Glutamatergic neuron (in vitro differentiated cells): ENCODE measurements at places on chromosomes 12 and 14. TPM values are rescaled to one million over a fixed set of nuclear protein-coding genes. Genes with fewer than 3 reads are reported as not detected.
A peak's percentile ranks its signal among the peaks of the same experiment; 100 is the strongest.

DNA sequence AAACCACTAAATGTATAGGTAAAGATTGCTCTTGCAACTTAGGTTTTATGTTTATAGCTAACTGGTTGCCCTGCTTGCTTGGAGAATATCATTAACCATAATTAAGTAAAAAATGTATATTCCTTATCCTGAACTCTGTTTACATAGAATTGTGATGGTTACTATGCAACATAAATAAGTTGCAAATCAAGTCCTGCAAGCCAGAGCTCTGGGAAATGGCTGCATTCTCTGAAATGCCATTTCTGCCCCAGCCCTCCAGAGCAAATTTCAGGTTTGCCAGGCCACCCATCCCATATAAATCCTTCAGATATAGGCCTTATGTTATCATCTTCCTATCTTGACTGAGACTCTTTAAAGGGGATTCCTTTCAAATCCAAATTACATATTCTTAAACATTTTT is 118.4 kb upstream of the MYF6 start:
- no peaks in the 10 kb centered on the region for H3K4me1 ChIP-seq
- H3K27me3 ChIP-seq = no peaks in the 10 kb centered on the region
- no peak for DNase-seq
- H3K36me3 ChIP-seq = no peaks in the 10 kb centered on the region

COPZ1 gene
- 88.6 TPM for total RNA-seq

DNA sequence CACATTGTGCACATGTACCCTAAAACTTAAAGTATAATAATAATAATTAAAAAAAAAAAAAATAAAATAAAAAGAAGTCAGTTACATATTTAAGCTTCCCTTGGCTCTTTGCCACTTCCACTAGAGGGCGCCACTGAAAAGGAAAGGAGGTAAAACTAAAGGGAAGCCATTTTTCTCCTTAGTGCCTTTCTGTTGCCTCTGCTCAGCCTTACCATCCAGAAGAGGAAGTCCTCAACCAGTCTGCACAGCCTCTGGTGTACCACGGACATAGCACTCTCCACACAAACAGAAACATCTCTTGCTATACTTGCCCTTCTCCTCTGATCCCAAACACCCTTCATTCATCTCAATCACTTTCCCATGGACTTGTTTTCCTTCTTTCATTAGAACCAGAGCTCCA is 169.0 kb upstream of the EEA1 start:
- peak; percentile 27 for DNase-seq
- H3K27ac ChIP-seq = no peak overlapping the region
- no peaks in the 10 kb centered on the region for H3K36me3 ChIP-seq
- H3K27me3 ChIP-seq = peaks cover 5% of the 10 kb centered on the region

MFAP5 gene
- not detected for total RNA-seq

SLC7A8 gene
- 7.9 TPM for total RNA-seq

GRCh38 chr12:82754856-82755255 is 68.2 kb downstream of the TMTC2 start:
- no peaks in the 10 kb centered on the region for H3K36me3 ChIP-seq
- H3K4me1 ChIP-seq = peaks cover 18% of the 10 kb centered on the region
- DNase-seq = no peak

DNA sequence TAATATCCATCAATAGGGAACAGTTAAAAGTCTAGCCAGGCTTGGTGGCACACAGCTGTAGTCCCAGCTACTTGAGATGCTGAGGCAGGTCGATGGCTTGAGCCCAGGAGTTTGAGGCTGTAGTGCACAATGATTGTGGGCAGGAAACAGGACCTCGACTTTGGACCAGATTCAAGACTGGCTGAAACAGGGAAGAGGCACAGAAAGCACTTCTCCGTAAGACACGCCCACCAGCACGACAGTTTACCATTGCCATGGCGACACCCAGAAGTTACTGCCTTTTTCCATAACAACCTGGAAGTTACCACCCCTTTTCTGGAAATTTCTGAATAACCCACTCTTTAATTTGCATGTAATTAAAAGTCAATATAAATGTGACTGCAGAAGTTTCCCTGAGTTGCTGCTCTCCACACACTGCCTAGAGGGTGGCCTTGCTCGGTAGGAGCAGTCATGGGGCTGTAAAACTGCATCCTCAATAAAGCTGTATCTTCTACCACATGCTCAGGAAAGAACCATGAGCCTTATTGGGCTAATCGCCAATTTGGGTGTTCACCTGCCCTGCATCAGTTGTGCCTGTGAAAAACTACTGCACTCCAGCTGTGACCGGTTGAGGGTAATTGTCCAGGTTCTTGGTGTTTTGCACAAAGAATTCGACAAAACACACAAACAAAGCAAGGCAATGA is 4.6 kb upstream of the LRRC23 start:
- H3K36me3 ChIP-seq = no peaks in the 10 kb centered on the region
- no peak overlapping the region for H3K27ac ChIP-seq
- H3K4me3 ChIP-seq = no peak overlapping the region
- H3K4me1 ChIP-seq = no peaks in the 10 kb centered on the region
- no peak for DNase-seq

GRCh38 chr12:58639318-58639934 is 280.9 kb downstream of the LRIG3 start:
- no peak overlapping the region for H3K4me3 ChIP-seq
- no peaks in the 10 kb centered on the region for H3K4me1 ChIP-seq
- H3K36me3 ChIP-seq = no peaks in the 10 kb centered on the region
- peaks cover 2% of the 10 kb centered on the region for H3K27me3 ChIP-seq
- H3K27ac ChIP-seq = no peak overlapping the region
